ENCODE measurements at places on chromosomes 1 and 21.

DNA sequence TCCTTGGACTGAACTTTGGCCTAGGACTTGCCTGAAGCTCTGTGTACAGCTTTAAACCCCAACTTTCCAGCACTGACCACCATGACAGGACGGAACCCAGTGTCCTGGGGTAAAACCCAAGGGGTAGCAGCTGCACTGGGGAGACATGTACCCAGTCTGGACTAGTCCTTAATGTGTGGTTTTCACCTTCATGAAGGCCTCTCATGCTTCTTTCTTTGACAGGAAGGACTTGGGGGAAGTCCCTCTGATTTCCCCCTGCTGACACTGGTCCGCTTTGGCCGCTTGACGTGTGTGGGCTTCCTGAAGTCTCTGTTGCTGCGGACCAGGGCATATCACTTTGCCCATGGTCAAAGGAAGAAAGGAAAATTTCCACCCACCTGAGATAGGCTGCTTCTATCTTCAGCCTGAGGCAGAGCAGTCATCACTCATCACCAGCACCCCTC is 66.3 kb upstream of the PRDX6 start:
- no peak for DNase-seq

DNA sequence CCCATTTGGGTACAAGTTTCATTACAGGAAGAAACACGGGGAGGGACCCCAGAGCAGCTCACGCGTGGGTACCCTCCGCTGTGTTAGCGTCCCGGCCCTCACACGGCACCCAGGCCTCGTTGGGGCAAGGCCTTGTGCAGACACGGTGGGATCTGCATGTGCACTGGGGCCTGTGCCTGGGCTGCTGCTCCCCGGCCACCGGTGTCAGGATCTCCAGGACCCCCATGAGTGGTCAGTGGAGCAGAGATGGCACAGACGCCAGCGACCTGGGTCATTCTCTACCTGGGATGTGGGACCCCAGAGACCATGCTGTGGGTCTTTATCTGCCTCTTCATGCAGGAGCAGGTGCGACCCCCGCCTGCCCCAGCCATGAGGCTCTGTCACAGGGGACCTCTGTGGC is 5.4 kb upstream of the SAMD11 start:
- DNase-seq: no peak

- no peak for DNase-seq
These were observed 17.1 kb upstream of the OBSCN start for GRCh38 chr1:228190778-228191177.

DNA sequence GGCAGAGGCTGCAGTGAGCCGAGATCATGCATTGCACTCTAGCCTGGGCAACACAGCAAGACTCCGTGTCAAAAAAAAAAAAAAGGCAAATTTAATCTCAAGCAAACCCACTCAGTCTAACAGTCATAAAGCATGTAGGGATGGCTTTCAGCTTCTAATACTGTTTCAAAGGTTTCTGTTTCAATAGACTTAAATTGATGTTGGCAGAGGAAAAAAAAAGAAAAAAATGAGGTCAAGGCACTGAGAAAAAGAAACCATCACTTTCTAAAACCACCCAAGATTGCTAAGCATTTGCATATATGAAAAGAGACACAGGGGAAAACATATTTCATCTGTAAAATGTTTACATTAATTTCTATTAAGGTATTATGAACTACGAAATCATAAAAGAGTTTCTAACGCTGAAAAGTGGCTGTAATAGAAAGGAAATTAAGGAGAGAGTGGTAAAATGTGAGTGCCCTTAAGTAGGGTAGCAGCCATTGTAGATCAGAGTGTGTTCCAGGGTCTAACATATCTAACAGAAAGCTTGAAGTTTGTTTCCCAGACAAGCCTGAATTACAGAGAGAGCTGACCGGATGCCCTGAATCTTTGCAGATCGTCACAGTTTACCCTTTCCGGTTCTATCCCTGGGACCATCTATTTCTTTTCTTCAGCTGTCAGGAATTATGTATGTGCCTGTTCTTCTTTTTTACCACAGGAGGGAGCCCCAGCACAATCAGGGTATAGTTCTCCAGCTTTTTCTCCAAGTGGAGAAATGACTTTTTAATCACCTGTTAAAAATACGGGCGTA is 70.0 kb downstream of the PLD5 start:
- DNase-seq: no peak

Measured in NCI-H187 treated with DMSO at 0.1 percent for 48 hours (cell line).